GM12864 (cell line): ENCODE measurements at places on chromosomes 3 and 15.

DNA sequence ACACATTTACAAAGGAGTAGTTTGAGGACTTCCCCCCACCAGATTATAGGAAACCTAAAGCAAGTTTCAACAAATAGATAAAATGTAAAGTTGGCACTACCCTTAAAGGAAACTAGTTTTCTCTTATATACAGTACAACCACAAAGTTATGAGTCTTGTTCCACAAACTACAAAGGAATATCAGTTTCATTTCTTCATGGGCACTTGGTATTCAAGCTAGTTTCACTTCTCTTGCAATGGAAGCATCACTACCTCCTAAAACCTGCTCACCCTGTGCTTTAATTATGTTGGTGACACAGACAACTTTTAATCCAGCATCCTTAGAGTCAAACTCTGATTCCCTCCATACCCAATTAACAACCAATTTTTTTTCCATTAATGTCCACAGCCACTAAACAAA, 707.0 kb downstream of the ROBO2 start:
- DNase-seq: no peak

DNA sequence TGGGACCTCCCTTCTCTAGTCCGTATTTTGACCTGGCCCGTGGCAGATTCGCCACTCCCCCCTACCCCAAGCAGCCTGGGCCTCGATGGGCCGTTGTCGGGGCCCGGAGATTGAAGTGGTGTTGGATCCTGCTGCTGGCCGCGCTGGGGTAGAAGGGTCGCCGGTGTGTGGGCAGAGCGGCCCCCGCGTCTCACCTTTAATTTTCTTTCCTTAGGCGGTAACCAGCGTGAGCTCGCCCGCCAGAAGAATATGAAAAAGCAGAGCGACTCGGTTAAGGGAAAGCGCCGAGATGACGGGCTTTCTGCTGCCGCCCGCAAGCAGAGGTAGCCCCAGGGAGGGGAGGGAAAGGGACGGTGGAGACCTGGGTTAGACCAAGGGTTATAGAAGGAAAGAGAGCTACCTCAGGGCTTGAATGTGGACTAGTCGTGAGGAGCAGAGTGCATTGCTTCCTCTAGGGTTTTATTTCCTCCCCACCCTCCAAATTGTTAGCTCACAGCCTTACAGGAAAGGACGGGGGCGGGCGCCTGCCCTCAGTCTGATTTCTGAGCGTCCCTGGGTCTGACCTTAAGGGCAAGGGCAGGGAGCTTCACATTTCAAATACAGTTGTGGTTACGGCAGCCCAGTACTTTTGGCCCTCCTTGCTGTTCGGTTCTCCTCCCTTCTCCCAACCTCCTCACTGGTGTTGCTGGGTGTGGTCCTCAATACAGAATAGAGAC, 799 bp downstream of the SERF2 start:
- no peak for DNase-seq

DNA sequence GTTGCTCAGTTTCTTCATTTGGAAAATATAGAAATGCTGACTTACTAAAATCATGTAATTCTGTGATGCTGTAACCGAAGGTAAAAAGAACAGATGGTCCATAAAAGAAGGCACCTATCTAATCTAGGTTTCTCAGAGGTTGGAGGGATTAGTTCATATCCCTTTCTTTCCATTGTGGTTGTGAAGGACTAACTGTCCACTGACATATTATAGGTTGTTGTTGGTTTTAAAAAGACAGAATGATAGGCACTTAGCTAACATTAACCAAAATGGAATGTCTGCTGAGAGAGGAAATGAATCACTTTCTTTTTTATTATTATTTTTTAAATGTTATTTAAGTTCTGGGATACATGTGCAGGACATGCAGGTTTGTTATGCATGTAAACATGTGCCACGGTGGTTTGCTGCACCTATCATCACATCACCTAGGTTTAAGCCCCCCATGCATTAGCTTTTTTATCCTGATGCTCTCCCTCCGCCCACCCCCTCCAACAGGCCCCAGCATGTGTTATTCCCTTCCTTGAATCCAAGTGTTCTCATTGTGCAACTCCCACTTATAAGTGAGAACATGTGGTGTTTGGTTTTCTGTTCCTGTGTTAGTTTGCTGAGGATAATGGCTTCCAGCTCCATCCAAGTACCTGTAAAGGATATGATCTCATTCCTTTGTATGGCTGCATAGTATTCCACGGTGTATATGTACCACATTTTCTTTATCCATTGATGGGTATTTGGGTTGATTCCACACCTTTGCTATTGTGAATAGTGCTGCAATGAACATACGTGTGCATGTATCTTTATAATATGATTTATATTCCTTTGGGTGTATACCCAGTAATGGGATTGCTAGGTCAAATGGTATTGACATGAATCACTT, 45.8 kb downstream of the ALDH1A2 start:
- no peak for DNase-seq

DNA sequence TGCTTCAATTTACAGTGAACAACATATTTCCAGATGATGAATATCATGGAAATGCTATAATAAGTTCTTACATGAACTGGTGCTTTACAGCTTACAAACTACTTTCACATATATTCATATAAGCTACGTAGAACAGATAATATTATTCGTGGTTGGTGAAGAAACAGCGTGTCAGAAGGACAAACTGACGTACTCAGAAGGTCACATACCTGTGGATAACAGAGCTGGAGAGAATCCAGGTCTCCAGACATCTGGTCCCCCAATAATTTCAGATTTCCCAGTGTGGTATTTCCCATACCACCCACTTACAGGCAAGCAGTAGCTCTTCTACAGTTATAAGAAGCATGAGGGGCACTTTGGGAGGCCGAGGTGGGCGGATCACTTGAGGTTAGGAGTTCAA, 156.6 kb downstream of the PLD1 start:
- no peak for DNase-seq

DNA sequence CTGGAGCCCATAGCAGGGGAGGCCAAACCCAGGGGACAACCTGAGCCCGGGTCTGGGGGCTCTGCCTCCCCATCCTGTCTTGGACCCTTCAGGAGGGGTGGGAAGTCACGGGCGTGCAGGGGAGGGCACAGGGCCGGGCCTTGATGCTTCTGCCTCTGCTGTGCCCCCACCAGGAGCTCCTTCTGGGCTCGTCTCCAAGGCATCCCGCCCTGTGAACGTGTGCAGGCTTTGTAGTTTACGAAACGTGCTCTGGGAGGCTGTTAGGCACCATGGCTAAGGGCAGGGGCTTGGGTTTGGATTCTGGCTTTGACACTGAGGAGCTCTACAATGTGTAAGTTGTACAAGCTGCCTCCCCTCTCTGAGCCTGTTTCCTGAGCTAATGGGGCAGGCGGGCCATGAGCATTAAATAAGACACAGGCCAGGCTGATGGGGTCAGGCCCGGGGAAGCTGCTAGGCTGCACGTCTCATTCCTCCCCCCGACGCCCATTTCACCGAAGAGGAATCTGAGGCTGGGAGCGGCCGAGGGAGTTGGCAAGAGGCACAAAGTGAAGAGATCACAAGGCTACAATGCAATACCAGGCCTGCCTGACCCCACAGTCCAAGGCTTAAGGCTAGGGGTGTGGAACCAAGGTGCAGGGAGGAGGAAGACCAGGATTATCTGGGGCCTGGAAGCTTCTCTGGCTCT, 19.6 kb downstream of the PLXND1 start:
- DNase-seq: no peak

DNA sequence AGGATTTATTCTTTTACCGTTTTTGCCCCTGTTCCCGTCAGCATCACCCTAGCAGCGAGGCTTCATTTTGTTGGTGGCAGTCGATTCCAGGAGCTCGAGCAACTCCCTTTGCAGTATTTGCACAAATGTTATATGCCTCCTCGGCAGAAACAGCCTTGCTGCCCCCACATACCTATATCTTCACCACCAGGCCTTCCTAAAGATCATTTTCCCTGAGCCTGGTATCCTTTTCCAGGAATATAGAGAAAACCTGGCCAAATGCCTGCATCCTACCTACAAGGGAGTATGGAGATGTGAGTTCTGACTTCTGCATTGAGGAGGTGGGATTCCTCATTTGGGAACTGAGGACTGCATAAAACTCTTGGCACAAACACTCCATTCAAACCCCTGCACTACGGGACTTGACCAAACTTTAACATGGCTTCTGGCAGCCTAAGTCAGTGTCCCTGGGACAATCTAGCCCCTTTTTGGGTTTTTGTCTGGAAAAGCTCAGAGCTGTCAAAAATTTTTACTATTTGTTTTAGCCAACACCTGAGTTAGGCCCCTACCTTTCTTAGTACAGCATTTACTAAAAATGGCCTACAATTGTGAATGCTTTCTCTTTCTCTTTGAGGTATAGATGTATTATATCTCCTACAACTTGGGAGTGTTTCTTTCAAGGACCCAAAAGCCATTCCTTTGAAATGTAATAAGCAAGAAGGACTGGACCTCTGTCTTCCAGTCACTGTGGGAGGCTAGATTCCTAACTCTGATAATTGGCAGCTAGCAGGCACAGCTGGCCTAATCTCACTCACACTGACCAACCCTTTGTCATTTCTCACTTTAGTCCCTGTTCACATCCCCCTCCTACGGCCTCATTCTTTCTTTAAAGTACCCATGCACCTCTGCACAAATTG, 12.1 kb upstream of the UBE2Q2 start:
- DNase-seq: no peak

- no peak for DNase-seq
These were observed 151.9 kb downstream of the CADPS start for GRCh38 chr3:62723166-62723913.
